D721Med (cell line): ENCODE measurements at places on chromosomes 3 and 15.

DNA sequence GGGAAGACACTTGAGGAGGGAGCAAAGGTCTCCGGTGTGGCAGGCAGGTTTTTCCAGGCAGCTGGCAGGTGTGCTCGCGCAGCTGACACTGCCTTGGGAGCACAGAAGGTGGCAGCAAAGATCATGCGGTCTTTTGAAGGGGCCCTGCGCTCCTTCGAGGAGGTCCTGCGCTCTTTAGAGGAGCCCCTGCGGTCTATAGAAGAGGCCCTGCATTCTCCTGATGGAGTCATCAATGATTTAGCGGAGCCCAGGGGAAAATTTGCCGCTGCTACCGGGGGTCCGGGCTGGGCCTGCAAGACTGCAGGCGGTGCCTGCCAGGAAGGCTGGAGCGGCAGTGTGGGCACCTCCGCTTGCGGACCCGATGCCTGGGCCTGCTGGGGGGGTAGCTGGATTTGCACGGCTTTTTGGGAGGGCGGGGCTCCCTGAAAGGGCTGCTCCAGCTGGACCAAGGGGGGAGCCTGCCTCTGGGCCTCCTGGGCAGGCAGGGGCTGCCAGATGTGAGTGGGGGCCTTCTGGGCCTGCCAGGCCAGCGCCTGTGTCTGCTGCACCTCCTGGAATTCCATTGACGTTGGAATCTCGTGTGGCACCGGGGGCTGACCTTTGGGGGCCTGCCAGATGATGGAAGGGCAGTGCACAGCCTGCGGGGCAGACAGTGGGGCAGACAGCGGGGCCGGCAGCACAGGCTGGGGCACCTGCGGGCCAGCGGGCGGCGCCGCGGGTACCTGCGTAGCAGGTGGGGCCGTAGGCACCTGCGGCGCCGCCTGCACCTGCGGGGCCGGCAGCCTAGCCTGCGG lies 2.1 kb downstream of the MAGEL2 start:
- peak; percentile 27 for DNase-seq

GRCh38 chr3:2352134-2352762 lies 253.6 kb downstream of the CNTN4 start:
- DNase-seq: no peak

- no peak for DNase-seq
Observed at GRCh38 chr15:40958146-40958545, 4.9 kb downstream of the CHAC1 start.

DNA sequence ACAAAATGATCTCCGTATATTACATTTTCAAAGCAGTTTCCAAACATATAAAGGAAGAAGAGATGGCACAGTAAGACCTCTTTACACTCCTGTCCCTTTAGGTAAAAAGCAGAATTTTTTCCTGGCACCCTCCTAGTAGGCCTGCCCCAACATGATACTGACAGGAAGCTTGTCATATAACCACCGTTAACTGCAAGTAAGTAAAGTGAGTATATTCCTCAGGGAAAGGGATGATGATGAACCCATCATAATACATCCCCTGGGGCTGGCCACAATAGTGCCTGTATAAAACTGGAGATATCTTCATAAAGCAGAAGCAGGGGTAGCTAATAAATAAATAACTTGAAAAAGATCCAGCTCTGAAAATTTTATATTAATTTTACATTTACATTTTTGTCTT lies 893.0 kb downstream of the DIPK2A start:
- DNase-seq: no peak

DNA sequence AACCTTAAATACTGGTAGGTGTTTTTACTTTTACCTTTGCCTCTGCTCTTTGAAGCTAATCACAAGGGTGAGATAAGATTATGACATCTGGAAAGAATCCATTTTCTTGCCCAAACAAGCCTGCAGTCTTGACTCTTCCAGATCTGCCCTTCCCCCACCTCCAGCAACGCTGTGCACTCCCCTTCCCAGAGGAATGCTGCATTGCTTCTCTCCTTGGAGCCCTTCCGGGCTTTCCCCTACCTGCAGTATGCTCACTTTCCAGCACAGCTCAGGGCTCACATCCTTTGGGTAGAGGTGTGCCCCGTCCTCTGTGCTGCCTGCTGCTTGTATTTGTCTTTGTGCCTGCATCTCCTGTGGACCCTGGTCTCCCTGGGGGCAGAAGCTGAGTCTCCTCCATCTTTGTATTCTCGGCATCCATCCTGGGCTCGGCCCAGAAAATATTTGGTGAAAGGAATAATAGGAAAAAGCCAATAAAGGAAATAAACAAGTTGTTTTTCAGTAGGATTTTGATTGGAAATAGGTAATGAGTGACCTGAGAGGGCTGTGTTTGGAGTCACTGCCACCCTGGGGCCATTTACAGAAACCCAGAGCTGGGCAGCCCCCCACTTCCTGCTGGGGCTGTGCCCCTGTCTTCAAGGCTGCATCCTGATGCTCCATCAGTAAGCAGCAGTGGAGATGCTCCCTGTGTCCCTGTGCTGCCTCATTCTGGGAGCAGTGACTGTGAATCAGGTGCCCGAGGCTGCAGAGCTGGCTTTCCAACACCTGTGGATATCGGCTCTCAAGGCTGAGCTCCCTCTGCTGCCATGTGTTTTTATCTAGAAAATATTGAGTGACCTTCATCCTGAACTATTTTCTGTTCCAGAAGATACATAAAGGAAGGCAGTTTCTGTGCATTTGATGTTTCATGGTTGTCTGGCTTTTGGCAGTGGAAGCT lies 117.5 kb downstream of the EEFSEC start:
- no peak for DNase-seq

- no peak for DNase-seq
Observed at GRCh38 chr3:142028243-142028777, 121.0 kb downstream of the TFDP2 start.

DNA sequence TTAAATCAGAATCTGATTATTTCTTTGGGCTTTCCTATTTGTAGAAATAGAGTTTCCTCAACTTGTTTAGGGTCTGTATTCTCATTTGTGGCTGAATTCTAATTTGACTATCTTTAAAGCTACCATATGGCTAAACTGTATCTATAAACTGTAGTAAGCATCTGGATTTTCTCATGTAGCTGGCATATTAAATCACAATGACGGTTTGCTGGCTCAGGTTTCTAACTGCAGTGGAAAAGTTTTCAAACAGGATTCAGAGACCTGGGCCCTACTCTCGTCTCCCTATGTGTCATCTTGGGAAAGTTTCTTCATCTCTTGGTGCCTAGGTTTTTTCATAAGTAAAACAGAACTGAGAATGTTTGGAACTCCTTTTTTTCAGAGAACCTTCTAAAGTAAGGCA lies 68.3 kb downstream of the GALK2 start:
- DNase-seq: no peak

- no peak for DNase-seq
Observed at GRCh38 chr3:72398781-72399180, 449.5 kb downstream of the SHQ1 start.

DNA sequence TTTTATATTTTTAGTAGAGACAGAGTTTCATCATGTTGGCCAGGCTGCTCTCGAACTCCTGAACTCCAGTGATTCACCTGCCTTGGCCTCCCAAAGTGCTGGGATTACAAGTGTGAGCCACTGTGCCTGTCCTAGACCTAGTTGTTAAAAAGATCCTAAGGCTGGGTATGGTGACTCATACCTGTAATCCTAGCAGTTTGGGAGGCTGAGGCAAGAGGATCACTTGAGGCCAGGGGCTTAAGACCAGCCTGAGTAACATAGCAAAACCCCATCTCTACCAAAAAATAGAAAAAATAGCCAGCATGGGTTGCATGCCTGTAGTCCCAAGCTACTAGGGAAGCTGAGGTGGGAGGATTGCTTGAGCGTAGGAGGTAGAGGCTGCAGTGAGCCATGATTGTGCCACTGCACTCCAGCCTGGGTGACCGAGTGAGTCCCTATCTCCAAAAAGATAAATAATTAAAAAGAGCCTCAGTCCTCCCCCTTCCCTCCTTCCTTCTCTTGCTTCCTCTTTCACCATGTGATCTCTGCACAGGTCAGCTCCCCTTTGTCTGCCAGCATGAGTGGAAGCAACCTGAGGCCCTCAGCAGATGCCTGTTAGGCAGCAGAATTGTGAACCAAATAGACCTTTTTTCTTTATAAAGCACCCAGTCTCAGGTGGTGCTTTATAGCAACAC lies 9.8 kb upstream of the FNDC3B start:
- DNase-seq: no peak

DNA sequence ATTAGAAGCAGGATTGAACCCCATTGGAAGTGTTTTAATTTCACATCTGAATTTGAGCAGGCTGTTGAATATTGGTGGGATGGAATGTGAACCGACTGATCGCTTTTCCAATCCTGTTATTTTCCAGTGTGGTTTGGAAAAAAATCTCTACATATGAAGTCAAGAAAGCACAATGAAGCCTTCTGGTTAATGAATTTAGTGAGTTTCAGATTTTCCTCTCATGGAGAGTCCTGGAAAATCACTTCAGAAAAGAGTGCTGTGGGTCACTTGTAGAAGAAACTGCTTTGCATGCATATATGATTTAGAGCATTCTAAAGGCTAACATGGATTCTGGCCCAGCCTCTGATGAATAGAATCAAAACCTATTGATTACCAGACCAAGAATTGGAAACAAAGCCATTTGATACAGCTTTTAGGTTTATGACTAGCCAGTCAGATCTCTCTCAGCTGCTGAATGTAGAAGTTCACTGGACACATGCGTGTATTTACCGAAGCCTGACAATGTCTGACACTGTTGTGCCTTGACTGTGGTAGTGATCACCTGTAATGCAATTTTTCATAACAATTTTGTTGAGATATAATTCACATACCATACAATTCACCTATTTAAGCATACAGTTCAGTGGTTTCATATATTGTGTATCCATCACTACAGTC lies 121.9 kb downstream of the FNDC3B start:
- DNase-seq: no peak

GRCh38 chr3:15094187-15094875 lies 4.6 kb downstream of the RBSN start:
- DNase-seq: no peak

DNA sequence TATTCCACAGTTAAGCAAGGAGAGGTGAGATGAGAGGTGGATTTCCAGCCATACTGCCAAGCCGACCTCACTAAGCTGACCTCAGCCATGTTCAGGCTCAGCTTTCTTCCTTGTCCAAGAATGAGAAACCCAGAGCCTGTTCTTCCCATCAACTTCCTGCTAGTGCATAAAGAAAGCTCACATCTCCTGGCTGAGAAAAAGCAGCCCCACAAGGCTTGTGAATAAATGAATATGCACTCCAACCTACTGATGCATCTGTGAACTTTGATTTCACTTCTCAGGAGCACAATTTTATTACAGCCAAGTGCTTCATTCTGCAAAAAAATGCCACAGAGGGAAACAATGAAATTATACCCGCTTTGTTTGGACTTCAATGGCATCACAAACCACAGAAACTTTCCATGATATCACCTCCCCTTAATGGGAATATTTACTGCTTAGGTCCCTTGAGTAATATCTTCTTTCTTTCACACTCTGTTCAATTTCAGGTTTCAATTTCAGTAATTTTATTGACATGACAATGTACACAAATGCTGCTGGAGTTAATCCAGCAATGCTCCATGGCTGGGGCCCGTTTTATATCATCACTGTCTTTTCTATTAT lies 437.0 kb upstream of the PPP2R3A start:
- no peak for DNase-seq

GRCh38 chr15:99424131-99424571 lies 141.6 kb upstream of the MEF2A start:
- DNase-seq: no peak

GRCh38 chr3:94071713-94072284 lies 8.9 kb downstream of the NSUN3 start:
- no peak for DNase-seq

GRCh38 chr15:70407336-70407670 lies 309.6 kb upstream of the TLE3 start:
- no peak for DNase-seq

DNA sequence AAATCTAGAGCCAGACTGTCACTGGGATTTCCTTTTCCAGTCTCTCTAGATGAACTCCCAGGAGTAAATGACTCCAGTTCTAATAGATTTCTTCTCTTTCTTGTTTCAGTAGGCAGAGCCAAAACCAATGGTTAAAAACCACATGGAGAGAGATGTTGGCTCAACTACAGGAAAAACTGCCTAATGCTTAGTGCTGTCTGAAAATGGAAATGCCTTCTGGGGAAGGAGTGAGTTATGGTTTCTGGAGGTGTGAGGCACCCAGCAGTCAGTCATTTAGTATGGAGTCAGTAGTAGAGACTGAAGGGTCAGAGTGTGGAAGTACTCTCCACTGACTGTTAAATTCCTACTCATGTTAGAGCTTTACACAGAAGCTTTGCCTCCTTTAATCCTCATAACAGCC lies 136.7 kb downstream of the CCNL1 start:
- no peak for DNase-seq

DNA sequence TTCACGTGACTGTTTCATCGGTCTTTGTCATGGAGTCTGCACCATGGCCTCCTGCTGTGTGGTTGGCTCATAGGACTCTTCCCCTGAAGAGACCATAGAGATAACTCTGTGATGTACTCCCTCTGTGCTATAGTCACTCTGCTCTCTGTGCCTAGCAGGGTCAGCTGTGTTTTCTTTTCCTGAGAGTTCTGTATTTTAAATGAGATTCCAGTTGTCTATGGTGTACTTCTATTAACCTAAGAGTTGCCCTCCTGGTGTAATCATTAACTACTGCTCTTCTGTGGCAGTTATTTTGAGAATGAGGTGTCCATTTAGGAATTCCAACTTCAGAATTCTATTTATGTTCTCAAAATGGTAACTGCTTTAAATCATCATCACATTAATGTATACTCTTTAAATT lies 114.5 kb upstream of the ARPP21 start:
- no peak for DNase-seq

DNA sequence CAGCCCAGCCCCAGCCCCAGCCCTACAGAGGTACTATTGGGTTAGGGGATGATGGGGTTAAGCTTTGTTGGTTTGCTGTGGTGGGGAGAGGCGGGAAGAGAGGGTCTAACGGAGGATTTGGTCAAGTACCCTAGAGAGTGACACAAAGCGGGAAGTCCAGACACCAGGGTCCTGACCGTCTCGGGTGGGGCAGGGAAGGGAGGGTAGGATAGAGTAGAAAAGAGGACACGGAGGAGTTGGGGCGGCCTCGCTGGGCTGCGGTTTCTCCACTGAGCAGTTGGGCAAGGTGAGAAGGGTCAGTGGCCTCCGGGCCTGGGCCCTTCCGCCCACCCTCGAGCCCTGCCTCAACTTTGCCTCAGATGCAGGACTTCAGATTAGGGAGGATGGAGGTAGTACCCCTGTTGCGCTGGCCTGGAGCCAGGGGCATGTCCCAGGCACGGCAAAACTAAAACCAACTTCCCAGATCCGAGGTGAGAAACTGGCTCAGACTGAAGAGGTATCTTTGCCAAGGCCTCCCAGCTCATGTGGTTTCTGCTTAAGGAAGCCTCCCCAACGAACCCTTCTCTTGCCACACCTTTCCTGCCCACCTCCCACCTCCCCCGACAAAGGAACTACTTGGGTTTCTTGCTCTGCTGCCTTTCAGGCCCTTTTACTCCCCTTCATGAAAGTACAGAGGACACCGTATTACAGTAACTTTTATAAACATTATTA lies 551 bp downstream of the PML start:
- DNase-seq: no peak

GRCh38 chr3:20097015-20097414 lies 56.8 kb downstream of the KAT2B start:
- no peak for DNase-seq
